ENCODE measurements at places on chromosomes 5 and 9.

DNA sequence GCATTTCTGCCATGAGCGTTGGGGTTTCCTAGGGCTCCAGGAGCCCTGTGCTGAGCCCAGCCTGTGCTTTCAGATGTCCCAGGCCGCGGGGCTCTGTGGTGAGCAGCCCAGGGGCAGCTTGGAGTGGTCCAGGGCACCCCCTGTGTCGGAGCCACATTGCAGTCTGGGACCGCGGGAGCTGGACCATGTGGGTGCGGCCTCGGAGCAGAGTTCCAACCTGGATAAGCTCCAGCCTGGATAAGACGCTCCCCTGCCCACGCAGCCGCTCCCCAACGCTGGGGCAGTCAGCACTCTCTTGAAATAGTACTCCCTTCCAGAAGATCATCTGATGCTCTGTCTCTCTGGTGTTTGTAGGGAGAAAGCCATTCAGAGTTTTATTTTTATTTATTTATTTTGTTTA is 111.1 kb downstream of the WNK2 start:
- no peak for DNase-seq

DNA sequence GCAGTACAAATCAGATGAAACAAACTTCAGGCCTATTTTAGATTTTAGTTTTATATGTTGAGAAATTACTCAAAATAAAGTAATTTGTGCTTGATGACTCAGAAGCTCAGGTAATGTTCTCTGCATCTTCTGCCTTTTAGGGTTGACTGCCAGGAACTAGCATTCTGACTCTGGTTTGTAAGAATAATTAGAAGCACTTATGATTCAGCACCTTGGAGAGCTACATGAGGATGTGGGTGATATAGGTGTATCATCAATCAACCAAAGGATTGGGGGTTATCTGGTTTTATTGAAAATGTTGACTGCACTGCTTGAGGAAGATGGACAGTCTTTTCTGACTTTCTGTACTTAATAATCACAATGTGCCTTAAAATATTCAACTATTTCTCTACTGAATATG is 118.7 kb upstream of the SGCD start:
- DNase-seq: no peak

DNA sequence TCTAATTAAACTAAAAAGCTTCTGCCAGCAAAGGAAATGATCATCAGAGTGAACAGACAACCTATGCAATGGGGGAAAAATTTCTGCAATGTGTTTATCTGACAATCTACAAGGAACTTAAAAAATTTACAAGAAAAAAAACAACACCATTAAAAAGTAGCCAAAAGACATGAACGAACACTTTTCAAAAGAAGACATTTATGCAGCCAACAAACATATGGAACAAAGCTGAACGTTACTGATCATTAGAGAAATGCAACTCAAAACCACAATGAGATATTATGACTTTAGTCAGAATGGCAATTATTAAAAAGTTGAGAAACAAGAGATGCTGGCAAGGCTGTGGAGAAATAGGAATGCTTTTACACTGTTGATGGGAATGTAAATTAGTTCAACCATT is 530.4 kb upstream of the DAB2 start:
- DNase-seq: no peak

GRCh38 chr5:142796492-142797109 is 26.4 kb downstream of the ARHGAP26 start:
- DNase-seq: no peak

DNA sequence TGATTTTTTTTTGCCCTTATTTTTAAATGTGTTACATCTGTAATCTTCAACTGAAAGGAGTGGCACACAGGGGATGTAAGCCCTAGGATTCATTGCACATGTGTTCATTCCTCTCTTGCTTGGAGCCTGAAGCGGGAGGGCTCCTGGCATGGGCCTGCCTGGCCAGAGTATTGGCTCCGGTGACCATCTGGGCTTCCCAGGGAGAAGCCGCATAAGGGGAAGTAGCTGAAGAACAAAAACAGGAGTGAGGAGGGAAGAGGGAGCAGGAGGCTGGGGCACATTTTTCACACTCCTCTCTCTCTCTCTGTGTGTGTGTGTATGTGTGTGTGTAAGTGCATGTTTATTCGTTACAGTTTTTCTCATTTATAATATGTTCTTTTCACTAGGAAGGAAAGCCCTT is 269.9 kb downstream of the PRR16 start:
- no peak for DNase-seq

DNA sequence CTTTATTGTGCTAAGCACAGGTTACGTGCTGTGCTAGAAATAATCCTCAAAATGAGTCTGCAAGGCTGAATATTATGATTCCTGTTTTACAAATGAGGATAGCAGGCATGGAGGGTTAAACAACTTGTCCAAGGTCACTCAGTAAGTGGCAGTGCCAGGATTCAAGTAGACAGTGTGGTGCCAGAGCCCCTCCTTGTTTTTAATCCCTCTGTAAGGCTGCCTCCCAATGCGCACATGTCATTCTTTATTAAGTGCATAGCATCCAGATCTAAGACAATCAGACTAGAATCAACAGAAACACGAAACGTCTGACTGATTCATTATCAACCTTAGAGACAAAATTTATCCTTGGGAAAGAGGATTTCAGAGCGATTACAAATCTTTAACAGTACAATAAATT is 199.6 kb downstream of the SMARCA2 start:
- no peak for DNase-seq

DNA sequence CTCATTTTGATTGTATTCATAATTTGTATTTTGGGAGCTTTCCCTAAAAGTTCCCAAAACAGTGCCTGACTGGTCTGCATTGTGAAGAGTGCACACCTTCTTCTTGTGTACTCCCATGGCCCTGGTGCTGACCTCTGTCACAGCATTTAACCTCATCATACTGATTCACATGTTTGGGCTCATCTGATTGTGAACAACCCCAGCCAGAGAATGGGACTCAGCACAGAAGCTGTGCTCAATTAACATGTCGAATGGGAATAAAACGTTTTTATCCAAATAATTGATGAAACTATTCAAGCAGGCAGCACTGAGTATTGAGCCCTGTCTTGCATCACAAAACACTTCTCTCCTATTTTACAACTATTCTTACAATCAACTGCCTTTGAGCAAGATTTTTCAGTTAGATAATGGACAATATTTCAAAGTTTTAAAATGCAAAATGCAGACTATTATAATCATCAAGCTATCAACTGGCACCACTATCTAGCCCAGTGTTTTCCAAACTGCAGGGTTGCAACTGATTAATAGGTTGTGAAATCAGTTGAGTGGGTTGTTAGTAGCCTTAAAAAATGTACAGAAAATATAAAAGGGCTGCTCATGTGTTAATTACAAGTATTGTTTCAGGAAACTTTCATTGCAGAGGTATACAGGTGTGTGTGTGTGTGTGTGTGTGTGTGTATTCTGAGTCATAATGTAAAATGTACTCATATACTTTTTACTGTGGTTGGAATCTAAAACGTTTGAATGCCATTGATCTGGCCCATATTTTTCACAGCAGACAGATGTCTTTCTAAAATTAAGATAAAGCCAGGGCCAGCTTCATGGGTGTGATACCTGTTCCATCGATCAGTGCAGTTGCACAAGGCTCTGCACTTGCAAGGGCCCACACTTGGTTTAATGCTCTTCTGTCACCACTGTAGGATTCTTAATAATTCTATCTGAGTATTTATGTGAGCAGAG is 190.5 kb downstream of the PIK3R1 start:
- no peak for DNase-seq

- DNase-seq: no peak
Measured at GRCh38 chr5:143314659-143315058, 88.8 kb downstream of the NR3C1 start.

DNA sequence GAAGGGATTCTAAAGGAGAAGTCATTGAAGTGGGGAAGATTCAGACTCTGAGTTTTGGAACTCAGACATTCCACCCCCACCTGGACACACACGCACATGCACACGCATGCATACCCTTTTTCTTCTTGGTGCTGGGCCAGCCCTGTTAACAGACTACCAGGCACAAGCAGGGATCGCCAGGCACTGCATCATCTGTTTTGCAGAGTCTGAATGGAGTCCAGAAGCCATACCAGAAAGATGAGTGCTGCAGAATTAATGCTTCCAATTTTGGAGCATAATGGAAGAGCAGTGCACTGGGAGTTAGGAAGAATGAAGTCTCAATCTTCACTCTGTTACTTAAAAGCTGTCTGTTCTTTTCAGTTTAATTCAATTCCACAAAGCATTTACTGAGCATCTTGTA is 95.5 kb downstream of the PDE8B start:
- DNase-seq: no peak

DNA sequence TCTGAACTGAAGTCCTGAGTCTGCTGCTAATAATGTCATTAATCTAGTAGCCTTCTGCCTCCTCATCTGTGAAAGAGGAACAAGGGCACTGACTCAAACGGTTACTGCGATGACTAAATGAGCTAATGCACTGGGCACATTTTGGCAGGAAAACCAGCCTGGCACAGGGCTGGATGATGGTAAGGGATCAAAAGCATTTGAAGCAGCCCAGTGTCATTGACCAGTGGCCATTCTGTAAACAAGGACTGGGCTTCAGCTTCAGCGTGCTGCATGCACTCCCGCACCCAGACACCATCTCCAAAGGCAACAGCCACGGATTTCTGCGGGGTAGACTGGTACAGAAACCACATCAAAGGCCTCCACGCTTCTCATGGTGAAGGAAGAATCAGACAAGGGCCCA is 8.0 kb downstream of the GCNT4 start:
- no peak for DNase-seq

GRCh38 chr5:126016256-126016655 is 407.0 kb upstream of the GRAMD2B start:
- no peak for DNase-seq

- no peak for DNase-seq
Measured at GRCh38 chr5:120621339-120621738, 157.2 kb downstream of the PRR16 start.

GRCh38 chr9:108662091-108662875 is 193.5 kb downstream of the ACTL7B start:
- no peak for DNase-seq

- DNase-seq: no peak
Measured at GRCh38 chr9:2761424-2761823, 44.1 kb downstream of the KCNV2 start.

DNA sequence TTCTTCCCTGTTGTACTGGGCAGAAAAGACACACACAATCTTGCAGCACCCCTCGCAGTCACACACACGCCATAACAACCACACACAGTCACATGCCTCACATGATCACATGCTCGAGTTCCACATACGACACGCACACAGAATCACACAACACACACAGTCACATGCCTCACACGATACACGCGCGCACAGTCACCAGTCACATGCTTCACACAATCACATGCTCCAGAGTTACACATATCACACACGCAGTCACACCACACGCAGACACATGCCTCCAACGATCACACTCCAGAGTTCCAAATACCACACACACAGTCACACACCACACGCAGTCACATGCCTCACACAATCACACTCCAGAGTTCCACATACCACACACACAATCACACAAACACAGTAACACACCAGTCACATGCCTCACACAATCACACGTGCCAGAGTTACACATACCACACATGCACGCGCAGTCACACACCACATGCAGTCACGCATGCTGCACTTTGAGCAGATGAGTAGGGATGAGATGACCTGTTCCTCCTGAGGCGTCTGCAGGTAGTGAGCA is 49.0 kb upstream of the LRRC14B start:
- DNase-seq: no peak

GRCh38 chr5:42591015-42591414 is 165.6 kb upstream of the CCDC152 start:
- DNase-seq: no peak

GRCh38 chr5:172492097-172492840 is 37.9 kb upstream of the SH3PXD2B start:
- no peak for DNase-seq

- no peak for DNase-seq
Measured at GRCh38 chr5:34061993-34062392, 19.0 kb upstream of the C1QTNF3 start.

DNA sequence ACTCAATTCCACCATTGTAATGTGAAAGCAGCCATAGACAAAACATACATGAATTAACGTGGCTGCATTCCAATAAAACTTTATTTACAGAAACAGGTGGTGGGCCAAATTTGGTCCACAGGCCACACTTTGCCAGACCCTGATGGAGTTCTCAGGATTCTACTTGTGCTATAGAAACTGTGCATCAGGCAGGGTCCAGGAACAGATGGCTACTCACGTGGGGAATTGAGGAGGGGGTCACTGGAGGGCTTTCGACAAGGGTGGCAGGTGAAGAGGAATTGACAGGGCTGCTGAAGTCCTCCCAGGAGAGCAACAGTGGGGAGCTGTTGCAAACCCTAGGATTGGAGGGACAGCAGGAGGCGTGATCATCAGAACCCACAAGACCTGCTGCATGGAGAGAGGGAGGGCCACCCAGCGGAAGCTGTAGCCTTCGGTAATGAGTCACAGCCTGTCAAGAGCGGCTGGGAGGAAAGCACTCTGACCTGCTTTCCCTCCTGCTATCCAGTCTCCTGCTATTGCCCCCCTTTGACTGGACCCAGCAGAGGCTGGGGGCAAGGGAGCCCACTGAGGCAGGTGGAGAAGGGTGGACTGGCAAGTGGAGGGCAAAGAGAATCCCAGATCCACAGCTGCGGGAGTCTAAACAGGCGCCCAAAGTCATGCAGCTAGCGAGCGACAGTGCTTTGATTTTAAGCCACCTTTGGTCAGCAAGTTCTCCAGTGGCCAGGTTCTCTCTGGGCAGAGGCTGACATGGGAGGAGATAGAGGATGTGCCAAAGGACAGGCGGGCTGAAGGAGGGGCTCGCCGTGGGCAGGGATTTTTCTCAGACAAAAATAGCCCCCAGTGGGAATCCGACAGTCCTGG is 138.3 kb upstream of the SMIM23 start:
- DNase-seq: no peak

DNA sequence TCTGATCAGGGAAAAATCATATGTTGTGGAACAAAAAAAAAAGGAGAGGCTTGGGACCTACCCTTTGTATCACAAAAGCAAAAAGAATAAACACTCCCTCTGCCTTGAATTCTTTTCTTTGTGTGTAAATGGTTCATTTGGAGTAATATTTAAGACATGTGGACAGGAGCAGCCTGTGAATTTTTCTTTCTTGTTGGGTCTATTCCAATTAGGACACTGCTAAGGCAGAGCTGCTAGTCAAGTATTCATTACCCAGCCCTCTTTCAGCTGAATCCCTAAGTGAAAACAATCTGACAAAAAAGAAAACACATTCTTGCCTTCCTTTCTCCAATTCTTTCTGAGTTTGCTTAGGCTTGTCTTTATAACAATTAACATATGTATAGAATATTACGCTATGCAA is 330.0 kb downstream of the EBF1 start:
- DNase-seq: no peak

DNA sequence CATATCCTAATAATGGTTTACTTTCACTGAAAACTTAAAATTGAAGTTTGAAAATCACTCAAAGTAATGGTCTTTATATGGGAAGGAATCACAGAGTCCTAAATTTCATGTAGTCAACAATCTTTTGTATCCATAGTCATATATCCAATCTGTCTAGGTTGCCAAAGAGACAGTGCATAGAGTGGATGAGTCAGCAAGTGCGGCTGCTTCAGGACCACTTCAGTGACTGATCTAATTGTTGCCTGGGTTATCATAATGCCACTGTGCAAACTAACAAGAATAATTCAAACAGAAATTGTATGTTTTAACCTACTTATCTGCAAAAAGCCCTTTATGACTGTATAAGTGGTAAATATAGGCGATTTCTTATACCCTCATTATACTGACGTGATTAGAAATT is 211.3 kb upstream of the PRR16 start:
- DNase-seq: no peak

Data from NCI-H2107 (cell line).